NCI-H2081 treated with DMSO at 0.1 percent for 48 hours (cell line): ENCODE measurements at places on chromosomes 12 and 14.

DNA sequence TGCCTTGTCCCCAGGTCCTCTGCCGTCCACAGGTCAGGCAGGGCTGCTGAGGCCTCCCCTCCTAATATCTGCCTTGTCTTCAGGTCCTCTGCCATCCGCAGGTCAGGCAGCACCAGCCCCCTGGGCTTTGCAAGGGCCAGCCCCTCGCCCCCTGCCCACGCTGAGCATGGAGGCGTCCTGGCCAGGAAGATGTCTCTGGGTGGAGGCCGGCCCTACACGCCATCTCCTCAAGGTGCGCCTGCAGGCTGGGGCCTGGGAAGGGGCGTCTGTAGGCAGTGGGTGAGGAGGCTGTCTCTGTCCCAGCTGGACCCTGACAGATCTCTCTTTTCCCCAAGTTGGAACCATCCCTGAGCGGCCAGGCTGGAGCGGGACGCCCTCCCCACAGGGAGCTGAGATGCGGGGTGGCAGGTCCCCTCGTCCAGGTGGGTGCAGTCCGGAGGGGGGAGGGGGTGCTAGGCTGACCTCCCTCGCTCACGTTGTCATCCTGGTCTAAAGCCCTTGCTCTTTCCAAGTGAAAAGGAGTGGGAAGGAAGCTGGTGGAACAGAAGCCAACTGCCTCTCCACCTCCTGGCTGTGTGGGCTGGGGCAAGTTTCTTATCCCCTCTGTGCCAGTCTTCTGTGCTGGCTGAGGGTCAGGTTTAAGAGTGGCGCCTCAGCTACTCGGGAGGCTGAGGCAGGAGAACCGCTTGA is 13.9 kb upstream of the PUS1 start:
- no peak for DNase-seq

DNA sequence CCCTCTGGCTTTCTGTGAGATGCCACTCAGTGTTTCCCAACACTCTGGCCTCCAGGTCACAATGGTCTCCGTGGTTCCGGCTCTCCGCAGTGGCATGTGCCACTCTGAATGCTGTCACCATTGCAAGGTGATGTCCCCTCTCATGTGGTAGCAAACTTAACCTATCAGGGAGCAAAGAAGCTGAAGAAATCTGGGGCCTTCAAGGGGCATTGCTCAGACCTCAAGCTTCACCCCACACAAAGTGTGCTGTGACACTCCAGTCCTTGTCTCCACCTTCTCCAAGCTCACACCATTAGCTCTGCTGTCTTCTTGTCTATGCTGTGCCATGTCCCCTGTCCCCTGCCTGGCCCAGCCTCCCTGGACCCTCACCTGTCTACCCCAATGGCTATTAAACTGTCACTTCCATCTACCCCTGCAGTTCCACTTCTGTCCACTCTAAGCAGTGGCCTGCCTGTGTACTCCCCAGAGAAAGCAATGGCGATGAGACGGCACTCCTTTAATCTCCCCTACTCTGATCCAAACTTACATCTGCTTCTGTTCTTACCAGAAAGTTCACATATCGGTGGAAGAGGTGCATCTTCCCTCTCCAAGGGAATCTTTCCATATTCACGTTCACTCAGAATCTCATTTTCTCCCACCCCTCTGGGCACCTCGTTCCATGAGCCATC is 93.7 kb downstream of the DHRS2 start:
- no peak for DNase-seq

GRCh38 chr12:92503971-92504593 is 198.7 kb upstream of the PLEKHG7 start:
- no peak for DNase-seq

- no peak for DNase-seq
Observed at GRCh38 chr14:78902010-78902623, 731.9 kb downstream of the NRXN3 start.
